ENCODE measurements at places on chromosomes 1 and 21.

DNA sequence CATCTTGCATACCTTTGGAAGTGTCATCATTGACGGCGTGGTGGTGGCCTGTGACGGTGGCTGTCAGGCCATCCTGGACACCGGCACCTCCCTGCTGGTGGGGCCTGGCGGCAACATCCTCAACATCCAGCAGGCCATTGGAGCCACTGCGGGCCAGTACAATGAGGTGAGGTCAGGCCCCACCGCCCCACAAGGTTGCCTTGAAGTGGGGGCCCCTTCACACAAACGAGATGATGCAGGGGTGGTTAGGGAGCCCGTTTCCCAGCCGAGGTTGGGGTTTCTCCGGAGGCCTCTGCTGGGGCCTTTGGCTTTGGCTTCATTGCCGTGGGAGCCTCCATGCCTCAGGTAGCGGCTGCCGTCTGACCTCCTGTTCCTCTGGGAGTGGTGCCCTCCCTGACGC lies 29.6 kb downstream of the KCNA10 start:
- DNase-seq = no peak

GRCh38 chr21:30206551-30207251 lies 9.2 kb downstream of the CLDN8 start:
- DNase-seq = no peak

- DNase-seq = no peak
Measured at GRCh38 chr1:112346801-112347350, 49.1 kb upstream of the CTTNBP2NL start.

- DNase-seq = no peak
Measured at GRCh38 chr21:46035809-46036695, 54.5 kb downstream of the COL6A1 start.

DNA sequence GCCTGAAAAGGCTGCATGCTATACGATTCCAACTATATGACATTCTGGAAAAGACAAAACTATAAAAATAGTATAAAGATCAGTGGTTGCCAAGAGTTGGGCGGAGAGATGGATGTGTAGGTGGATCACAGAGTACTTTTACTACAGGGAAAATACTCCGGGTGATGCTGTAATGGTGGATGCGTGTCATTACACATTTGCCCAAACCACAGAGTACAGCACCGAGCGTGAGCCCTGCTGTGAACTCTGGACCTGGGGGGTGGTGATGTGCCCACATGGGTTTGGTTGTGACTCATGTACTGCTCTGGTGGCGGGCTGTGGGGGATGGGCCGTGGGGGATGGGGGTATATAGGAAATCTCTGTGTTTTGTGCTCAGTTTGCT lies 162.7 kb upstream of the COL6A1 start:
- DNase-seq = no peak

DNA sequence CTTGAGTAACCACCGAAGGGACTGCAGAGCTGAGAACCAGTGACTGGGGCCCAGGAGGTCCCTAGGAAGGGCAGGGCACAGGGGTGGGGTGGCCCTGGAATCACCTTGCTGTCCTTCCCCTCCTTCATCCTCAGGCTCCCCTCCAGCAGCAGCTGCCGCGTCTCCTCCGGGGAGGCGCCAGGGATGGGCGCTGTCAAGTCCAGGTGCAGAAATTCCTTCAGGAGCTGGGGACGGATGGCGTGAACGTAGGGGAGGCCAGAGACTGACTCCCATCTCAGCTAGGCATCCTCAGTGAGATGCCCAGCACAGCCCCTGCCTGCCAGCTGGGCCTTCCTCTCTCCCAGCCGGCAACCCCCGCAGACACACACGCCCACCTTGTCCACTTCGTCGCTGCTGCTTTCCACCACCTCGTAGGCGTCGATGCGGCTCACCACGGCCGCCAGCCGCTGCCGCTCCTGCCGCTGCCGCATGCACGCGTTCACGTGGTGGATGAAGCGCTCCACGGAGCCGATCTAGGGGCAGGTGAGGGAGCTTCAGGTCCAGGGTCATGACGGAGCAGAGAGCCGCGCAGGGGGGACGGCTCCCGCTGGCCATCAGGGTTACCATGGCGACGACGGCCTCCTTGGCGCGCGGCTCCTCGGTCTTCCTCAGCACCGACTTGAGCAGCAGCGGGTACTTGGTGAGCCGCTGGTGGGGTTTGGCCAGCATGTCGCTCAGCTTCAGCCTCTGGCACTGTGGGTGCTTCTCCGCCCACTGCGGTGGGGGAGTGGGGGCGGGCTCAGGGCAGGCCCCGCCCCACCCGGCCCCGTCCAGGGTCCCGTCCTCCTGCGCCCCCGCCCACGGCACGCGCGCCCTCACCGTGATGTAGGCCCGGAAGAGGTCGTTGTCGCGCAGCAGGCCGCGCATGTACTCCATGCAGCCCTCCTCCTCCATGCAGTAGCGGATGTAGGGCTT lies 4.4 kb upstream of the TNFRSF25 start:
- DNase-seq = no peak

- DNase-seq = no peak
Measured at GRCh38 chr1:113616156-113616555, 143.1 kb downstream of the PHTF1 start.

DNA sequence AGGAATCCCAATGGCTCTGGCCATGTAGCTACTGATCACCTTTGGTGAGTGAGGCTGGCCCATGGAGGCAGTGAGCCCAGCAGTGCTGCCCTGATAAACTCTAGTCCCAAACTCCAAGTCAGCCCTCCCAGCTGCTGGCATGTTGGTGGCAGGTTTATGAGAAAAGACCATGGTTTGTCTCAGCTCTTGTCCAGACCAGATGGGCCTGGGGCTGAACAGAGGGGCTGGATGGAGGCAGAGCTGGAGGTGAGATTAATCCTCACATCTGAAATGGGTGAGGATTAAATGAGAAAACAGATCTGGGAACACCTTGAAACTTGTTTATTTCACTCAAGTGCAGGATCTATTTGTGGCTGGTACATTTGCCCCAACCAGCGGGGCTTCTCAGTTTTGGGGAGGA lies 3.2 kb downstream of the TMEM269 start:
- DNase-seq = no peak

GRCh38 chr1:150972417-150972940 lies 2.2 kb downstream of the CERS2 start:
- no peak for DNase-seq

GRCh38 chr1:229942501-229942900 lies 124.5 kb upstream of the GALNT2 start:
- DNase-seq = no peak

- no peak for DNase-seq
Measured at GRCh38 chr1:193979219-193979618, 792.8 kb upstream of the B3GALT2 start.

DNA sequence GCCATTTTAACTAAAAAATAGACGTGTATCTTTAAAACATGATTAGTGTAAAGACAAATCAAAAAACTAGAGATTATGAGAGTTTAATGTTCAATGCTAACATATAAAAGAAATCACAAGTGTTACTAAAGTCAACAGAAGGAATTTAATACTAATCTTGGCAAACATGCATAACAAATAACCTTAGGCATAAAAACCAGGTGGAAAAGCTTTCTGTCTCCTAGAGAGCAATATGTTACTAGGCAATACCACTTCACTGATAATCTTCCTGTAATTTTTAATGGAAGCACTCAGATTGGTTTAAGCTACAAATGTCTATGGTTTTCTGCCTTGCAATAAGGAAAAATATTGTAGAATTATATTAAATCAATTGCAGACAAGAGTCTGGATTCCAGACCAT lies 121.9 kb downstream of the NME7 start:
- no peak for DNase-seq

DNA sequence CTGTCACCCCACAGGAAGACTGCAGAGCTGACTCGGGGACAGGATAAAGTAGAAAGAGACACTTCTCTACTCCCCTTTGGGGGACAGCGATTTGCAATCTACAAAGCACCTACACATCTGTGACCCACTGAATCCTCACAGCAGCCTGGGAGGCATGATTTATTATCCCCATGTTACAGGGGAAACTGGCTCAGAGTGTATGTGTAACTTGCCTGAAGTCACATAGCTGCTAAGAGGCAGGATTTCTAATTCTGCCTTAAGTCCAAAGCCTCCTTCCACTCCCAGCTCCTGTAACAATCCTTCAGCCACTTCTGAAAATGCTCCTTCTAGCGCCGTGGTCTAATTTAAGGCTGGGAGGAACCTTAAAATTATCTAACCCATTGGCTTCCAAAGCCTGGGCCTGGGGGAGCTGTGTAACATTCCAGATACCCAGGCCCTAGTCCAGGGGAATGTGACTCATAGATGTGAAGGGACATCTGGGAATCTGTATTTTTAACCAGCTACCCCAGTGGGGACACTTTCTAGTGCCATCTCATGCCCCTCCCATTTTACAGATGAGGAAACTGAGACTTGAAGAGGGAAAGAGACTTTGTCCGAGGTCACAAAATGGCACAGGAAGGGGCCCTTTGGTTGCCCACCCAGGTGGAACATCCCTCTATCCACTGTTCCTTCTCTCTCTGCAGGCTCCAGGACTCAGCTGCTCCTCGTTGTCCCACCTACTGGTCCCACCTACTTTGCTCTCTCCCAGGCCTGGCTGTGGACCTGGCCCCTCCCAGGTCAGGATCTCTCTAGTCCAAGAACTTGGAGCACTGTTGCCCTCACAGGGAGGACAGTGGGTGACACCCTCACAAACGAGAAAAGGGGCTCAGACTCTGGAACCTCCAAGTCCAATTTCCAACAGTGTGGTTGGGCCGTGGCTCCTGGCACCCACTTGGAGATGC lies 48.9 kb downstream of the AHDC1 start:
- no peak for DNase-seq

- no peak for DNase-seq
Measured at GRCh38 chr21:35138665-35139381, 89.7 kb upstream of the RUNX1 start.

DNA sequence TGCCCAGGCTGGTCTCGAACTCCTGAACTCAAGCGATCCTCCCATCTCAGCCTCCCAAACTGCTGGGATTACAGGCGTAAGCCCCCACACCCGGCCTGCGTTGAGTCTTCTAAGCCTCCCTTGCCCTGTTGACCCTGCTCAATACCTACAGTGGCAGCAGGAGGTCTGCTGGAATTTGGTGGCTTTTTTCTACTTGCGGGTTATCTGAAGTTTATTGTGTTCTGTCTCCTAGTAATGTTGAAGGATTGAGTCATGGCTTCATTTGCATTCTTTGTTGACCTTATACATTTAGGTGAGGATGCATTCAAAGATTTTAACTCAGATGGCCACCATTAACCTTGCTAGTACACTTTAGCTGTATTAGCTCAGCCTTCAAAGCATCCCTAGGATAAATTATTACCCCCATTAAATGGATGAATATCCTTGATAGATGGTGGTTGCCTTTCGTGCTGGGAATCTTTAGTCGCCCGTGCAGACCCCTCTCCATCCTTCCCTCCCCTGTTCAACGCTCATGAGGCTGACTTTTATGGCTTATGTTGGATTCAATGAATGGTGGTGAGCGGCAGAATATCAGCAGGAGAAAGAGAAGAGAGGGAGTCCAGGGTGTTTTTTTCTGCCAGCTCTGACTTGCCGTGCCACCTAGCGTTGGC lies 9.7 kb upstream of the NPPB start:
- no peak for DNase-seq

DNA sequence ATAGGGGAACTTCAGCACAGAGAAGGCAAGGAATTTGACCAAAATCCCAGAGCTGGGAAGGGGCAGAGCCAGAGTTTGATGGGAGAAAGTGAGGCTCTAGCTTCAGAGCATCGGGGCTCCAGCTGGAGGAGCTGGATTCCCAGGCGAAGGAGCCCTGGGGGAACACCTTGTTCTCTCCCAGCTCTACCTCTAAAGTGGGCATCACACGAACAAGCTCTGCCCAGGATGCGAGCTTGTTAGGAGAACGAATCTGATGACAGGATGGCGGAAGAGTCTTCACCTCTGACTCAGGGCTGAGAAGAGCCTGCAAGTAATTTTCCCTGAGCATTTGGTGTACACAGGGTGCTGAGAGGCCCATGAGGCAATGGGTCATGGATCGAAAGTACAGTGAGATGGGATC lies 22.0 kb downstream of the TNNT2 start:
- no peak for DNase-seq

DNA sequence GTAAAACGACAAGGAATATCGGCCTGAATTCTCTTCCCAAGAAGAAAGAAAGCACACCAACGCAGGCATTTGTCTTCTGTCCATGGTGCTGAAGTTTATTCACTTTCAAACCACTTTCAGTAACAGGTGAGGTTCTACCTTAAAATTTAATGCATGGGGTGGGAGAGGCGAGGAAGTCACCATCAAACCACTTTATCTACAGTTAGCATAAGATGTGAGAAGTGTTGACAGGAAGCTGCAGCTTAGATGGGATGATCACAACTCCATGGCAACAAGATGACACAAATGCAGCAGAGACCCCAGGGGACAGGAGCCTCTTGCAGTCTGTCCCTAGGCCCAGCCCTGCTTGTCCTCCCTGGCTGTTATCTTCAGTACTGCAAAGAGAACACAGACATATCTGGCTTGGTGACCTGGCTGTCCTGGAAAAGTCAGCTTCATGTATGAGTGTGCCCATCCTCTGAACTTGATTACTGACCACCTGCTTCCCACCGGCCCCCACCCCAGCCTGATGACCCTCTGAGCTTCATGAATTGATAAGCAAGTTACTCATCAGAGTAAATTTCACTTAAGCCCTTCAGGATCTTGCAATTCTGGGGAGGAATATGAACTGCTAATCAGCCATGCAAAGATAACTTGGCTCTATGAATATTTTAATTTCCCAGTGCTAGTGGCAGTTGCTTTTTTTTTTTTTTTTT lies 1.8 kb downstream of the NPPA start:
- DNase-seq = no peak

DNA sequence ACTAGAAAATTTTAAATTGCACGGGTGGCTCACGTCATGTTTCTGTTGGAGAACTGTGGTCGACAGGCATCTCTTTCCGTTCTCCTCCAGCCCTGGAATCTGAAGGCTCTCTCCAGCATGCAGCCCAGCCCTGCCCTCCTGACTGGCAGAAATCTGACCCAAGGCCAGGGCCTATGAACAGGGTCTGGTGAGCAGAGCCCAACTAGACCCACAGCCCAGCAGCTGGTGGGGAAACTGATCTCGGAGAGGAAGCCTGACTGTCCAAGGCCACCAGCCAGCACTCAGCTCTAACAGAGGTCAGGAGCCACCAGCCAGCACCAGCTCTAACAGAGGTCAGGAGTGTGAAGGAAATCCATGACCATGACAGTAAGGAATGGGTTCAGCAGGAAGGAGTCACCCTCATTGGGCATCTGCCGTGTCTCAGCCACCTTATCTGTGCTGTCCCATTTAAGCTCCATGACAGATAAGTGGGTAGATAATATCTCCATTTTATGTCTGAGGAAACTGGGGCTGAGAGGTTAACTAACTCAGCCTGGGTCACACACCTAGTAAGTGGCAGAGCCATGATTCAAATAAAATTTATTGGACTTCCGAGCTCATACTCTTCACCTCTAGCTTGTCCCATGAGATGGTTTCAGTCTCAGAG lies 20.2 kb upstream of the PKP1 start:
- DNase-seq = no peak

Measured in NCI-H2227 treated with DMSO at 0.1 percent for 48 hours (cell line).